ENCODE measurements at places on chromosomes 5 and 9.
A peak's percentile ranks its signal among the peaks of the same experiment; 100 is the strongest.

- no peak for DNase-seq
Measured at GRCh38 chr5:155250596-155250995, 237.0 kb downstream of the KIF4B start.

- DNase-seq = no peak
Measured at GRCh38 chr5:178475422-178475821, 114.8 kb downstream of the COL23A1 start.

DNA sequence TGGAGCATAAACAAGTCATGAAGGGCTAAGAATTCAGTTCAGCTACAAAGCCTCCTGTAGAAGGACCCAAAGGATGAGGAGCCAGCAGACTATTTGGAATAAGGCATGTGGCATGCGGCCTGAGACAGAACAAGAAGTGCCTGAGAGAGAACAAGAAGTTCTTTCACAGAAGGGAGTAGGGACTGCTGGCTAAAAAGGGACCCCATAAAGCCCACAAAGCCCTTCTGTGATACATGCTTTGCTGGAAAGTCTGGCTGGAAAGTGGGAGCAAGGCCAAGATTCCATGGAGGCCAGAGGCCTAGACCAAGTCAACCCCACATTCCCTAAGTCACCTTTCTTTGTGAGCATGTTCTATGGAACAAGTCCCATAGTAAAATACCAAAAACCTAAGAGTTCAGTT is 35.9 kb upstream of the UBAP2 start:
- no peak for DNase-seq

GRCh38 chr9:100911273-100911672 is 117.3 kb upstream of the PLPPR1 start:
- no peak for DNase-seq

- DNase-seq = no peak
Measured at GRCh38 chr9:71562140-71562539, 206.2 kb downstream of the CEMIP2 start.

DNA sequence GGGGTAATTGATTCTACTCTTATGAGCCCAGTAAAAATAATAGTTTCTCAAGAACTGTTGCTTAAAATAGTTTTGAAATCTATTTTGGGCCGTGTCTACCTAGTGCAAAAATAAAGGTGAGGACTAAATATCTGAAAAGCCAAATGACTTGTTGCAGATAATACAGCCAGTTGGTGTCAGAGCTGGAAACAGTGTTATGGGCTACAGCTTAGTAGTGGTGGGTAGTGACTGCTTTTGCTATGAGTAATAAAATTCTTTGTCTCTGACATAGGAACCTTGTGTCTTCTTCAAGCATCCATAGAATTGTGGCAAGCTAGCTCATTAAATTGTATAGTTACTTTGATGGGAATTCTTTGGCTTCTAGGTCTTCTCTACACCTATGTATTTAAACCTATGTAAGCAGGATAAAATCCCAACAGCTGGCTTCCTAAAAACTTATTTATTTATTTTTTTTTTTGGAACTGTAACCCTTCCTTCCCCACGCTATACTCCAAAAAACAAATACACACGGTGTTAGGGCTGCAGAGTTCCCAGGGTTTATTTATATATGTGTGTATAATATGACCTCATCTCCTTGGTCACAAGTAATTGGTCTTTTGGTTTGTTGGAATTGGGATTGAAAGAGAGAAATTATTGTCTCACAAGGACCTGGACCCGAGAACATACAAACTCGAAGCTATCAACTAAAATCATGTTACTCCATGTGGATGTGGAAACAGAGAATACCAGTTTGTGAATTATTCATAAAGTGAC is 138.0 kb downstream of the NUDT12 start:
- no peak for DNase-seq

- DNase-seq = no peak
Measured at GRCh38 chr9:91682806-91683205, 259.2 kb upstream of the NFIL3 start.

DNA sequence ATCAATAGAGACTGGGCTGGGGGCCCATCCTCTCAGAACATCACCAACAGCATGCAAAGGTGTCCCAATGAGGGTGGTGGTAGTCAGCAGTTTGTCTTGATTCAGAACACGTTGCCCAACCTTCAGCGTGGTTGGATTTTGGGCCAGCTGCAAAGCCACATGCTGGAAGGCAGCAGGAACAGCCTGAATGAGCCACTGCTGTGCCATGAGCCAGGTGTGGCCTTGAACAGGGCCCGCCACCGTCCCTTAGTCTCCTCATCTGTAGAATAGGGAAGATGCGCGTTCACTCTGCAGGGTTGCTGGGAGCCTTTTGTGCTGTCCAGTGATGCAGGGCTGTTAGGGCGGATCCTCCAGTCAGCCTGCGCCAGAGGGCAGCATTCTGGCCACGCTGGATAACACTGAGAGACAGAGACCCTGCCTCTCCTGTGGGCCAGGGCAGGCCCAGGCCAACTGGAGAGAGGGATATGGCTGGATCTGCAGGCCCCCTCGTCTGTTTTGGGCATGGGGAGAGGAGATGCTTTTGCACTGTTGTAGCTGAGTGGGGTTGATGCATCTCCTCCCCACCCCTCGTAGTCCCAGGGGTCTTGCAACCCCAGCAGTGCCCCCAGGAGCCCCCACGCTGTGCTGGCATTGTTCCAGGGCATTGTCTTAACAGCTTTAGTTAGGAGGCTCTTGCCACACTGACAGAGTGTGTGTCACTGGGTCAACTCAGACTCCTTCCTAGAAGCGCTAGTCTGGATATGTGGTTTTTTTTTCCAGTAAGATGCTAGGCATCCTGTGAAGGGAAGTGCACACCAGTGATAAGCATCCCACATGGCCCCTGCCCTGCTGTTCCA is 42.1 kb downstream of the SLC46A2 start:
- no peak for DNase-seq

- DNase-seq = no peak
Measured at GRCh38 chr5:120765189-120765588, 301.1 kb downstream of the PRR16 start.

DNA sequence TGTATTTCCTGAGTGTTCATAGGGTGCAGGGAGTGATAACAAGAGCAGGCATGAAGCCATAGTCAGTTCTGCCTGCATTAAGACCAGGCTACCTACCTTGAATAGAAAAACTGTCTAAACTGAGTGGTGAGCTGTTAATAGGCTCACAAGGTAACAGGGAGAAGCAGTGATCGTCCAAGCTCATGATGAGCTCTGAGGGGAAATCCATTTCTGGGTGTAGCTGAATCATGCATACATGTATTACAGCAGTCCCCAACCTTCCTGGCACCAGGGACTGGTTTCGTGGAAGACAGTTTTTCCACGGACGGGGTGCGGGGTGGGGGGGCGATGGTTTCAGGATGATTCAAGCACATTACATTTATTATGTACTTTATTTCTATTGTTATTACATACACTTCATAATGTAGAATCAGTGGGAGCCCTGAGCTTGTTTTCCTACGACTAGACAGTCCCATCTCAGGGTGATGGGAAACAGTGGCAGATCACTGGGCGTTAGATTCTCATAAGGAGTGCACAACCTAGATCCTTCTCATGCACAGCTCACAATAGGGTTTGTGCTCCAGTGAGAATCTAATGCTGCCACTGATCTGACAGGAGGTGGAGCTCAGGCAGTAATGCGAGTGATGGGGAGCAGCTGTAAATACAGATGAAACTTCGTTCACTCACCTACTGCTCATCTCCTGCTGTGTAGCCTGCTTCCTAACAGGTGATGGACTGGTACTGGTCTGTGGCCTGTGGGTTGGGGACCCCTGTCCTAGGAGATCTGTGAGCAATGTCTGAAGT is 100.0 kb upstream of the IL6ST start:
- no peak for DNase-seq

GRCh38 chr9:82675605-82676004 is 387.3 kb downstream of the RASEF start:
- DNase-seq = no peak

DNA sequence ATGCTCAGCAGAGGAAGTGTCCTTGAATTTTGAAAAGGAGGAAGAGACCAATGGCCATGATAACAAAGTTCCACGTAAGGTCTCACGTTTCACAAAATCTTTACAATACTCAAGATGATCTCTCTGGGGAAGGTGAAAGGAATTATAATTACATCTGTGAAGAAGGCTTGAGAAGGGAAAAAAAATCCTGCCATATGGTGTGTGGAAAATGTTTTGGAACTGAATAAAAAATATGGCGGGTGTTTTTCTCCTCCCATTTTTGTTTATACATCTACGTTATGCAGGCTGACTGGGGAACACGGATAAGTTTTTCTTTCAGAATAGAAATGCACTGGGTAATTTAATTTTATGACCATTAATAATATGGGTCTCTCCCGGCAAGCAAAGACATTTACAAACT is 425.6 kb upstream of the BRINP1 start:
- no peak for DNase-seq

DNA sequence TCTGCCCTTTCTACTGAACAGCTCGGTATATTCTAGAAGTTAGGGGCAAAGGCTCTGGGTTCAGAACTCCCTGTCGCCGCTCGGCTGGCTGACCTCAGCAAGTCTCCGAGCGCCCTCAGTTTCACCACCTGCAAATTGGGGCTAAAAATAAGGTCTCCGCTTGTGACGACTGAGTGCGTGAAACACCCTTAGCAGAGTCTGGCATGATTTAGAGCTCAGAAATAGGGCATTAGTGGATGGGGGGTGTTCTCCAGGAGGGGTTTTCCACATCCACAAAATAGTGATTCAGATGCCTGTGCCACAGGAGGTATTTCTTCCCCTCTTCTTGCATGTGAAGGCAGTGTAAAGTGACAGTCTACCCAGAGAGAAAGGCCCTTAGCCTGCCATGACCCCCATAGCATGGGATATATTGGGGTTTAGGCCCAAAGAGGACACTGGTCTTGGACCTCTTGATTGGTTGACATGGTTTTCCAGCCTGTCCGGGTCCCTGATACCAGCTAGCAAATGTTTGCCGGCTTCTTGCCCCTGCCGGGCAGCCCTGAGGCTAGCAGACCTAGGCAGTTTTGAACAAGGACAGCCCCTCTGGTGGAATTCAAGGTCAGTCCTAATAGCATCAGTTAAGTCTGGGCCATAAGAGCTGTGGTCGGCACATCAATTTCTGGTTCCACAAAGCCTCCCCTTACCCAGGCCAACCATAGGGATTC is 1.4 kb downstream of the ERGIC1 start:
- no peak for DNase-seq

GRCh38 chr9:14315875-14316601 is 2.1 kb upstream of the NFIB start:
- DNase-seq = peak; percentile 40

- no peak for DNase-seq
Measured at GRCh38 chr9:34131571-34131970, 5.1 kb upstream of the DCAF12 start.

DNA sequence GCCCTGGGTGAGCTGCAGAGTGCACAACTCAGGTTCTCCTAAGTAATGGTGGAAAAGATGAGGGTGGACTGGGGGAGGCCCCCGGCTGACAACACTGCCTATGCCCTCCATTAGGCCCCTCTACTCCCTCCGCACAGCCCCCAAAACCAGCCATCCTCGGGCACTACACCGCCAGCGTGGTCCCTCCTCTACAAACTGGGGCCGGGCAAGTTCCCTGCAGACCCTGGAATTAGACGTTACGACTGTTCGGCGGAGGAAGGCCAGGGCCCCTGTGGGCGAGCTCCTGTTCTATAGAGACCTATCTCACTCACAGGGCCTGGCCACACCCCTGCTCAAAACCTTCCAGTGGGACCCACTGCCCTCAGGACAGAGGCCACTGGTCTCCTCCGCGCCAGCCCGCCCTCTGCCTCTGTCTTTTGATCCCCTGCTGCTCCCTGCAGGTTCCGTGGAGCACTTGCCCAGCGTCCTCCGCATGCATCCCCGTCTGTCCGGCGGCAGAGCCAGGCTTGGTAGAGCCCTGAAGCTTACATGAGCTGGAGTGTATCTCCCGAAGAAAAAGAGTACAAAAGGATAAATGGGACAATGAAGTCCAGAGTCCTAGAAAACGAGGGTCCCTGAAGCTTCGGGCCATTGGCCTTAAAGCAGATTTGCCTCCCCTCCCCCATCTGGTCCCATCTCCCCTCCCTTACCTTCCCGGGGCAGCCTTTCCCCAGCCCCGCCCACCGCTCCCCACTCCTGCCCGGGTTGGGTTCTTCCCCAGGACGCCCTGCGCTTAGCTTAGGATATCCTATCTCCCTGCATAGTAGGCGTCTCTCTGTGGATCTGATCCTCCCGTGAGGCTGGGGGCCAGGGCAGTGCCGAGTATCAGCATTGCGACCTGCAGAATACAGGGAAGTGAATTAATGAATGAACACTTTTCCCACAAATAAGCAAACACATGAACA is 71.3 kb downstream of the HRH2 start:
- DNase-seq = no peak

DNA sequence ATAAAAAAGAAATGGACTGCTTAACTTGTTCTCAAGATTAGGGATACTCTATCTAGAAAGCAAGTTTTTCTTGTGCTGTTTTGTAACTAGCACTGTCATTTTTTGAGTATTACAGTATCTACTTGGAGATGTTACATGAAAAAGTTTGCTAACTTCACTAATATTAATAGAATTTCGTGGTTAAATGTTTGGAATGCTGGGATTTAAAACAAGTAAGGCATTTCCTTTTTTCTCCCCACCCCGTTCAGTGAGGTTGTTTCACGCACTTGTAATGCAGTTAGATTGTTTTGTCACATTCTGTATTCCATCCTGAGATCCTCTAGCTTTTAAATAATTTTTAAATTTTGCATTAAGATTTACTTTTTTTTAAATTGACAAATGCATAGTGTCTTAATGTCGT is 20.0 kb upstream of the TEK start:
- no peak for DNase-seq

DNA sequence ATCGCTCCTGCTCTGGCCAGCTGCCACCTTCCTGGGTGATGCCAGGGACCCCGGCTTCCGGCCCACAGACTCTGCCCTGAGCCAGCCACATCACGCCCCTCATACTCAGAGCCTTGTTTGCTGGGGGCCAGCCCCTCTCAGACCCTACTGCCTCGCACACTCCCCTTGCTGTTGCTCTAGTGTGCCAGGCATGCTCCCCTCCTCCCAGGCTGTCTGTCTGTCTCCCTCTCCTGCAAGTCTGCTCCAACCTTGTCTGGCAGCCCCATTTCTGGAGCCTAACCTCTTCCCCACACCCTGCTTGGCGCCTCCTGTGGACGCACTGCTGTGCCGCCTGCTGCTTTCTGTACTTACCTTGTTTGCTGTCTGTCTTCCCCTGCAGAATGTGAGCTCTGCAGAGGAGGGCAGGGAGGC is 184.7 kb downstream of the HSPA4 start:
- DNase-seq = no peak

Data from mucosa of descending colon (tissue), 3 donors.